SW480 (cell line): ENCODE measurements at places on chromosomes 1 and 21.

GRCh38 chr1:11602424-11602823 lies 51.8 kb downstream of the FBXO2 start:
- no peak for DNase-seq

GRCh38 chr1:202638019-202638700 lies 72.1 kb downstream of the SYT2 start:
- no peak for DNase-seq

DNA sequence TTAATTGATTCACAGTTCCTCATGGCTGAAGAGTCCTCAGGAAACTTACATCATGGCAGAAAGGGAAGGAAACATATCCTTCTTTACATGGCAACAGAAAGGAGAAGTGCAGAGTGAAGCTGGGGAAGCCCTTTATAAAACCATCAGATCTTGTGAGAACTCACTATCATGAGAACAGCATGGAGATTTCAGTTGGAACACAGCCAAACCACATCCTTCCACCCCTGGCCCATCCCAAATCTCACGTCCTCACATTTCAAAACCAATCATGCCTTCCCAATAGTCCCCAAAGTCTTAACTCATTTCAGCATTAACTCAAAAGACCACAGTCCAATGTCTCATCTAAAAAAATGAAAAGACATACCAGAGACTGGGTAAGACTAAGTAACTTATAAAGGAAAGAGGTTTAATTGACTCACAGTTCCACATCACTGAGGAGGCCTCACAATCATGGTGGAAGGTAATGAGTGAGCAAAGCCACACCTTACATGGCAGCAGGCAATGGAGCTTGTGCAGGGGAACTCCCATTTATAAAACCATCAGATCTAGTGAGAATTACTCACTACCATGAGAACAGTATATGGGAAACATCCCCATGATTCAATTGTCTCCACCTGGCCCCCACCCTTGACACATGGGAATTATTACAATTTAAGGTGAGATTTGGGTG lies 105.2 kb downstream of the MRPL39 start:
- DNase-seq = no peak

- DNase-seq = no peak
These were observed 44.5 kb upstream of the TRIM45 start for GRCh38 chr1:117166076-117166475.

GRCh38 chr1:185593271-185593670 lies 140.9 kb upstream of the HMCN1 start:
- DNase-seq = no peak
